Activated CD4-positive, alpha-beta T cell treated with anti-CD3 and anti-CD28 coated beads for 1 hour (primary cell): ENCODE measurements at places on chromosomes 7 and 10.

DNA sequence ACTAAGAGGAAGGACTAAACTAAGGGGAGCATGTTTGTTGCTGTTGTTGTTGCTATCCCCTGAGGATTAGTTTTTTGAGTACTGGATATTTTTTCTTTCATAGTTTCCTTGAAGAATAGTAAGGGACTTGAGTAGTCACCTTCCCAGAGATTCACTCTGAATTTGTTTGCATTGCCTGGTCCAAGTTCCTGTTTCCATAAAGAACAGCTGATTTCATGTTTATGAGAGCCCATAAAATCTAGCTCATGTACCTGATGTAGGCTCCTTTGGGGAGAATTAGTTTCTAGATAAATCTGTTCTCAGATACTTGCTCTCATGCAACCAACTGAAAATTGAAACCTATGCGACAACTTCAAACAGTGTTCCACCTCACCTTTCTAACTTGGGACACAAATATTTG is 464.4 kb upstream of the MBL2 start:
- no peak for DNase-seq

DNA sequence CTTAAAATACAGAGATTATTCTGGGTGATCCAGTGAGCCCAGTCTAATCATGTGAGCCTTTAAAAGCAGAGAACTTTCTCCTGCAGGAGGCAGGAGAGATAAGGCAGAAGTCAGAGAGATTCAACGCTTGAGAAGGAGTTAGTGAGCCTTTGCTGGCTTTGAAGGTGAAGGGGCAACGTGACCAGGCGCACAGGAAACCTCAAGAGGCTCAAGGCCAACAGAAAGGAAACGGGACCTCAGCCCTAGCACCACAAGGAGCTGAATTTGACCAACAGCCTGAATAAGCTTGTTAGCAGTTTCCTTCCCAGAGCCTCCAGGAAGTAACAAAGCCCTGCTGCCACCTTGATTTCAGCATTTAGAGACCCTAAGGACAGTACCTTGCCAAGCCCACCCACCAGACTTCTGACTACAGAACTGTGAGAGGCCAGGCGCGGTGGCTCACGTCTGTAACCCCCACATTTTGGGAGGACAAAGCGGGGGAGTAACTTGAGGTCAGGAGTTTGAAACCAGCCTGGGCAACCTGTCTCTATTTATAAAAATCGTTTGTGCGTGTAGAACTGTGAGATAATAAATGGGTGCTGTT is 87.3 kb upstream of the KAT6B start:
- DNase-seq: no peak

DNA sequence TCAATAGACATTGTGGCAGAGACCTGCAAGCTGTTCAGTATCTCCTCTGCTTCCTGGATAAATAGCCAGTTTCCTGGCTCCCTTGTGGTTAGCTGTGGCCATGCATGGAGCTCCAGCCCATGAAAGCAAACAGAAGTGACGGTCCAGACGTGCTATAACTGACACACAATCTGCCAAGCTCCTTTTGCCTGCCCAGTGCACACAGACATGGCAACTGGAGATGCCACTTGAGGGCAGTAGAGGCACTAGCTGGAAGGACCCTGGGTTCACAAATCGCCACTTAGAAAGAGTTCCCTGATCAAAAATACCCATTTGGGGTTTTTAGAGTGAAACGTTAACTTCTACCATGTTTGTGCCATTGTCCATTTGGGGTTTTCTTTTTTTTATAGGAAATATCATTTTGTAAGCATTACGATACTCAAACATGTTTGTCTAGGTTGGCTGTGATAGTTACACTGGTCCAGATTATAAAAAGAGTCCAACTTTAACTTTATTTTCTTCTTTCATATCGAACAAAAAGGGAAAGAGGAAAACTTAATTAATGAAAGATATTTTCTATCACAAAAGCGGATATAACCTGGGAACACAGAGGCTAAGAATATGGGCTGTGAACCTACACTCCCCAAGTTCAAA is 31.3 kb downstream of the KIN start:
- DNase-seq: no peak

DNA sequence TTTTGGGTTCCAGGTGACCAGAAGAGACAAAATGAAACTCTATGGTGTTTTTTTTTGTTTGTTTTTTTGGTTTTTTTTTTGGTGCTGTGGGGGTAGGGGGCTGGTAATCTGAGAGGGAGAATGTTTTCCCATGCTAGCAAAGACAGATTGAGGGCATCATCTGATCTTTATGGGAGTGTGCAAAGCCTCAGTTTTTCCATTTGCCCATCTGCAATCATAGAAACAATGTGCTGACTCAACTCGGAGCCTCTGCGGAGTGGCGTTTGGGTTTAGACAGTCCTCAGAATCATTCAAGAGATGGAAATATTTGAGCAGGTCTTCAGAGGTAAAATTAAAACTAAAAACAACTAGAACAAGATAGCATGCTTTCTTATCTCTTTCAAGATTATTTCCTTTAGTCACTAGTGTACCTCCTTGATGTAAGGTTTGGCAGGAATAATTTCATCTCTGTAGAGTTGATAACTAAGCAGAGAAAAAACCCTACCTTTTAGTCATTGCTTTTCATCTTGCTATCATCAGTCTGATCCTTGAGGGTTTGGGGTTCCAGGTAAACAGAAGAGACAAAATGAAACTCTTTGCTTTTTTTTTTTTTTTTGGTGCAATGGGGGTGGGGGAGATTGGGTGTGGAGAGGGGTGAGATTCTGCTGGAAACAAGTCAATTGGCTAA is 18.0 kb downstream of the CNNM2 start:
- DNase-seq: no peak

- no peak for DNase-seq
Measured at GRCh38 chr7:98616381-98617050, 569 bp upstream of the NPTX2 start.

DNA sequence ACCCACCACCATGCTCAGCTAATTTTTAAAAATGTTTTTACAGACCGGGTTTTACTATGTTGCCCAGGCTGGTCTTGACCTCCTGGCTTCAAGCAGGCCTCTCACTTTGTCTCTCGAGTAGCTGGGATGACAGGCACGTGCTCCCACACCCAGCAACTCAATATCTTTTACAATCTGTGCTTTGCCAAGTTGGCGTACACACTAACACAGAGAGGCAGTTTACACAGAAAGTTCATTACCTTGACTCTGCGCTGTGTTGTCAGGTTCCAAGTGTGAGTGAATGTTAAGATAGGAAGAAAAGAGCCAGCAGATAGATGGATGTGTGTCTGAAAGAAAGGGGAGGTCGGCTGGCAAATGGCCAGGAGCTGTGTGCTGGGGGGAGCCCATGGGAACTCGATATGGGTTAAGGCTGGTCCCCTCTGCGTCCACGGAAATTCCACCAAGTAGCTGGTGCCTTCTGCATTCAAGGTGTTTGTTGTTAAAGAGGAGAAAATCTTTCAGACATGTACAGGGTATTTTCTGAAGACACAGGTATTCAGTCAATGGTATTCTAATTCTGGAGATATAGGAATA is 299.8 kb downstream of the CAMK1D start:
- no peak for DNase-seq

DNA sequence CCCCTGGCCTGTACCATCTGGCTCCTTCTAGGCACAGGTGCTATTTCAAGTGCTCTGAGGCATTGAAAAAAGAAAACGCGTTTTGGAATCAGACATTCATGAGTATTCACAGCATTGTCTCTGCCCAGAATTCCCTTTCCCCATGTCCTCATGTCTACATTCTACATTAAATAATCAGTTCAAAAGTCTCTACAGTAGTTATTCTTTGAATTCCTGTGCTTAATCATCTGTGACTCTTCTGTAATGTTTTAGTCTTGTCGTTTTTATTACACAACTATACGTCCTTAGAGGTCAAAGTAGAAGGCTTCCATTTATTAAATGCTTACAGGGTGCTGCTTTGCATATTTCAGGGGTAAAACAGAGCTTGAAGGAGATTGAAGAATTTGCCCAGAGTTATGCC is 95.7 kb downstream of the BICC1 start:
- DNase-seq: no peak

DNA sequence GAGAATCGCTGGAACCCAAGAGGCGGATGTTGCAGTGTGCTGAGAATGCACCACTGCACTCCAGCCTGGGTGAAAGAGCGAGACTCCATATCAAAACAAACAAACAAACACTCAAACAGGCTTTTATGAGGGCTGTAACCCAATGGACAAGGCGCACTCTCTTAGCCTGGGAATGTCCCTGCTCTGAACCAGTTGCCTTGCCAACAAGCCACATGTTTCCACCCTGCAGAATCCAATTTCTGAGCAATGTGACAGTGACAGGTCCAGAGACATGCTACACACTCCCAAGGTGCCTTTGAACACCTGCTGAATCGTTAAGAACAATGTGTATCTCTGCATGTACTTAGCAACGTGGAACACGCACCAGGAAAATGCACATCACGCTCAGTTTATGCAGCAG is 186.8 kb upstream of the AUTS2 start:
- no peak for DNase-seq

GRCh38 chr7:142185801-142186200 is 72.1 kb downstream of the PRSS58 start:
- DNase-seq: no peak

GRCh38 chr7:25624051-25624450 is 395.8 kb upstream of the NPVF start:
- DNase-seq: no peak

- DNase-seq: no peak
Measured at GRCh38 chr10:60425392-60426110, 35.9 kb upstream of the ANK3 start.

GRCh38 chr7:1426474-1426873 is 32.8 kb downstream of the MICALL2 start:
- no peak for DNase-seq

DNA sequence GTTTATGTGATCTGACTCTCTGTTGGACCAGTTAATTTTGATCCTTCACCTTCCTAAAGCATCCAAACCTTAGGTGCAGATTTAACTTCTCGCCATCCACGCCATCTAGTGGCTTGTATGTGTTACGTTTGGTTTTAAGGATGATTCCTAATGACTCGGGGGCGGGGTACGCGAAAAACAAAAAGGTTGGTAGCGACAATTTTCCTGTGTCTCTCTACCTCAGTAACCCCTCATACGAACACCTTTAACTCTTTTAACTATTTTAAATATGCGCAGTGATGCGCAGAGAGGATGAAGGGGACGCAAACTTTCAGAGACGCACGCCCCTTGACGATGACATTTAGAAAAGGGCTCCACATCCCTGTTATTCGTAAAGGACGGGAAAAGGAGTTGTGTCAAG is 714 bp upstream of the KCND2 start:
- no peak for DNase-seq

DNA sequence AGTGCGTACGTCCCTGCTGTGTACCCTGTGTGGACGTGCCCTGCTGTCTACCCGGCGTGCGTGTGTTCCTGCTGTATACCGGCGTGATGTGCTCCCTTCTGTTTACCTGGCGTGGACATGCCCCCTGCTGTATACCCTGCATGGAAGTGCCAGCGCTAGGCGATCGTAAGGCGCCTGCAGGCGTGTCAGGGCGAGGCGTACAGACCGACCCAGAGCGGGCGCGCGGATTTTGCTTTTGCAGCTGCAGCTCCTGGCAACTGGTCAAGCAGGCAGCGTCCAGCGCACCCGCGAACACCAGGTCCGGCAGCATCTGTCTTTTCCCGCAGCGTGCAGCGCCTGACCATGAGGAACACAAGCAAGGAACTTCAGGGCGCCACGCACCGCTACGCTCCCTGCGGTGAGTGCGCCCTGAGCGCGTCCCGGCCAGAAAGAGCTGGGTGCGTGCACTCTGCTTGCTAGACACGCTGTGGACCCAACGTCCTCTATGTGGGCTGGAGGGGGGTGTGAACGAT is 680 bp downstream of the C7orf57 start:
- no peak for DNase-seq

GRCh38 chr10:122347170-122347841 is 27.2 kb upstream of the PLEKHA1 start:
- DNase-seq: no peak

- DNase-seq: no peak
Measured at GRCh38 chr7:11376529-11376928, 402.9 kb downstream of the PHF14 start.

DNA sequence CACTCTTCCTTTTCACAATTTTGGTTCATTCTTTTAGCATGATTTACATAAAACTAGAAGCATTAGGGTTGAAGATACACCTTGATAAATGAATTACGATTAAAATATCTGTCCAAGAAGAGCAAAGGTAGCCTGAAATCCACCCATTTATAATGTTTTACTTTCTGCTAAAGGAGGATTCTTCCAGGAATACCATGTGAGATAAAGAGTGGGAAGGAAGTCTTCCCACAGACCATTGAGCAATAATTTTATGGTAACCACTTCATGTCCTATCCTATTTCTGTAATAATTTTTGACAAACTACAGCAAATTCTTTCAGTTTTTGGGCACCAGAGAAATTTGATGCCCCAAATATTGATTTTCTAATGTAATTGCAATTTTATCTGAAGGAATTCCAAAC is 150.6 kb upstream of the STEAP4 start:
- DNase-seq: no peak

- no peak for DNase-seq
Measured at GRCh38 chr10:132131581-132132420, 54.9 kb upstream of the DPYSL4 start.

DNA sequence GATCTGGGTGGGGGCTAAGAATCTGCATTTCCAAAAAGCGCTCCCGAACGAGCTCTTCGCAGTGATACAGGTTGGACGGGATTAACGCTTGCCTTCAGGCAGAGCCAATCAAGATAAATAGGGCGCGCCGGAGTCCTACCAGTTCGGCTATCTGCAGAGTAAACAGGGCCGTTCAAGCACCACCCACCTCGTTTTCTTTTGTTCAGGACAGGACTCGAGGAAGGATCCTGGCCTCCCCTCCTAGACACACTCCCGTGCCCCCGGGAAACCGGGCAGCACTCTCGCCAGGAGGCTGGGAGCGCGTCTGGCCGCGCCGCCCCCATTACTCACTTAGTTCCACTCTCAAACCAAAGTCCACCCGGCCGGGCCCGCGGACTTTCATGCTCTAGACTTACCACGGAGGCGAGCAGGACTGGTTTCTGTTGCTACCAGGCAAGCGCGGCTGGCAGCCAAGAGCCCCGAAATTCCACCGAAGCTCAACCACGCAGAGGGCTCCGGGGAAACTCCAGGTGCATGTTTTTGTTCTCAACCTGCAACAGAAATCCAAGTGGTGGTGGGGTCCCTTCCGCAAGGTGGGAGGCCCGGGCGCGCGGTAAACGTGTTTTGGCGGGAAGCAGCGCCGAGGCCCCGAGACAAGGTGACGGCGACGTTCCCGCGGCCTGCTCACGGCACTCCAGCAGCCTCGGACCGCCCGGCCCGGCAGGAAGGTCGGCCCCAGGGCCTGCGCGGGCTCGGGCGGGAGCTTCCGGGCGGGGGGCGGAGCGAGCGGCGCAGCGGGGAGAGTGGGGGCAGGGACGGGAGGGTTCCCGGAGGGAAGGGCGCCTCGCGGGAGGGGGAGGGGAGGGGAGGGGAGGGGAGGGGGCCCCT is 12.7 kb downstream of the HNRNPF start:
- peak; percentile 36 for DNase-seq

DNA sequence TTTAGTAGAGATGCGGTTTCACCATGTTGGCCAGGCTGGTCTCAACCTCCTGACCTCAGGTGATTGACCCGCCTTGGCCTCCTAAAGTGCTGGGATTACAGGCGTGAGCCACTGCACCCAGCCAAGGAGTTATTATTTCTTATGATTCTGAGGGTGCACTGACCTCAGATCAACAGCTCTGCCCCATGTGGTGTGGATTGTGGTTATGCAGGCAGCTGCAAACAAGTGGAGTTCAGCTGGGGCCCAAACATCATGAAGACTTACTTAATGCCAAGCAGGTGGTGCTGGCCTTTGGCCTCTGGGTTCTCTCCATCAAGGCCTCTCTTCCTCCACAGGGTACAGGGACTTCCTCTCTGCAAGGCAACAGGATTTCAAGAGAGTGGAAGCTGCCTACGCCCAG is 45.1 kb upstream of the OPTN start:
- no peak for DNase-seq

- DNase-seq: no peak
Measured at GRCh38 chr7:151626422-151627115, 106.9 kb upstream of the RHEB start.
